Activated gamma-delta T cell treated with Interleukin-2 at 50 U/mL for 16 hours (primary cell): ENCODE measurements at places on chromosomes 11 and 22.

- no peak for DNase-seq
Observed at GRCh38 chr11:28123151-28123581, 15.0 kb downstream of the METTL15 start.

DNA sequence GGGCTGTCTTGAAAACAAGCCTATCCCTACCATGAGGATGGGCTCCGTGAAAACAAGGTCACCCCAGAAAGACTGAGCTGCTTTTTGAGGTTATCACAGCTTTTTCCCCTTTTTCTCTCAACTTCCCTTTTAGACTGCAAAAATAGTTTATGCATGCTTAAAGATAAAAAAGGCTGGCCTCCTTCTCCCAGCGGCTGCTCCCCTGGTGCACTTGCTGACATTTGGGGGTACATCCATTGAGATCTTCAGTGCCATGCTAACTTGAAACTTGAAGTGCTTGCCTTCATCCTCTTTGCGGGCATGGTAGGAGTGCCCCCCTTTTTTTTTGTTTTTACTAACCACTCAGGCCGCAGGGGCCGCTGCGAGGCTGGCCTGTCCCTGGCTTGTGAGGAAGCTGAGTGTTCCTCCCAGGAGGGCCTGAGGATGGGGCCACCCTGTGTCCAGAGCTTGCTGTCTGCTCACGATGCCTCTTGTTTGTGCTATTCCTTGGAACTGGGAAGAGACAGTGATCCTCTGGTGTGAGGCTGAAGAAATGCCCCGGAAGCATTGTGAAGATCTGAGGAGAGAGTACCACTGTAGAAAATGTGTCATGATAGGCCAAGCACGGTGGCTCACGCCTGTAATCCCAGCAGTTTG is 2.2 kb downstream of the TANGO2 start:
- DNase-seq = no peak

- no peak for DNase-seq
Observed at GRCh38 chr11:8839306-8839956, 71.6 kb upstream of the AKIP1 start.

GRCh38 chr11:128893578-128894285 is 2.6 kb downstream of the KCNJ5 start:
- DNase-seq = no peak

- DNase-seq = no peak
Observed at GRCh38 chr22:41382610-41383009, 868 bp downstream of the TEF start.

GRCh38 chr11:62775646-62776045 is 4.5 kb downstream of the TAF6L start:
- no peak for DNase-seq

DNA sequence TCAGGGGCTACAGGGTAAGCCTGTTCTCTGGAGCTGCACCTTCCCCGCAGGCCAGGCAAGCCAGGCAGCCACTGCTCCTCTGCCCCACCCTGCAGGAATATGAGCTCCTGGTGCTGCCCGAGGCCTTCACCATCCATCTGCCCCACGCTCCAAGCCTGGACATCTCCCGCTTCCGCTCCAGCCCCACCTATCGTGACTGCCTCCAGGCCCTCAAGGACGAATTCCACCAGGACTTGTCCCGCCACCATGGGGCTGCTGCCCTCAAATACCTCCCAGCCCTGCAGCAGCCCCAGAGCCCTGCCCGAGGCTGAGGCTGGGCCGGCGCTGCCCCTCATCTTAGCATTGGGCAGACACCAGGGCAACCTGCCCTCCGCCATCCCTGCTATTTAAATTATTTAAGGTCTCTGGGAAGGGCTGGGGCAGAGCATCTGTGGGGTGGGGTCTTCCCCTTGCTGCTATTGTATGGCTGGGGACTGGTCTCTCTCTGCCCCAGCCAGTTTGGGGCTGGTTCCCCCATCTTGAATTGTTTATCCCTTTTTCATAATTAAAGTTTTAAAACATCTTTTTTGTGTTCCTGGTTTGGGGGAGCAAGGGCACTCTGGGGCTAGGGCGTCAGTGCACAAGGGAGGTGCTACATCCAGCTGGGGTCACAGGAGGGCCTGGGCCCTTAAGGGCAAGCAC is 6.2 kb downstream of the LARGE2 start:
- DNase-seq = no peak

DNA sequence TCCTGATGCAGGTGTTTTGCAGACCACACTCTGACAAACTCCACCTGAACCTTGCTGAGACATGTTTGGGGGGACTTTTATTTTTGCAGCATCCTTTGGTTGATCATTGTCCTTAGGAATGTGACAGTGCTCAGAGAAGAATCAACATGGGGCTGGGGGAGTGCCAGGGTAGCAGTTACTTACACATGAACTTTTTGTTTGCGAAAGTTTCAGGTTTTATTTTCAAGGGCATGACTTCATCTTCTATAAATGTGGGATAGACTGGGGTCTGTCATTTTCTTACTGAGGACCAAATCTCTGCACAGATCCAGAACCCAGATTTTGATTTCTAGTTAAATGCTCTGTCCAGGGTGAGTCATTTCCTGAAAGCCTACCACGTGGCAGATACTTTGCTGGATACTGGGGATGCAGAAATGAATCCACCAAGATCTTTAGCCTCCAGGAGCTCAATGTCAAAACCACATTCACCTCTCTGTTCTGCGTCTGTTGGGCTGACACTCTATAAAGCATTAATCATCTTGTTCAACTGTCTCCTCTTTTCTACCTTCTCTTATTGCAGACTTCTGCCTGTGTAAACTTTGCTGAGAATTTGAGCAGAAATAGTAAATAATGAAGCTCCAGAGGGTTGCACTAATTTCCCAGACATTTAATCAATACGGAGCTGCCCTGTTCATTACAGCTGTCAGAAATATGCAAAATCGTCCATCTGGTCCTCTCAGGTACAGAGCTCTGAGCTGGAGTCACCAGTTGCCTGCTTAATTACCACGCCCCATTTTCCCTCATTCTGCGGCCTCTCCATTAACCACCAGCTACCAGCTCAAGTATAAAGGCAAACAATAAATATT is 387.9 kb downstream of the MIAT start:
- DNase-seq = no peak

GRCh38 chr22:40014667-40015248 is 20.0 kb downstream of the FAM83F start:
- DNase-seq = no peak

DNA sequence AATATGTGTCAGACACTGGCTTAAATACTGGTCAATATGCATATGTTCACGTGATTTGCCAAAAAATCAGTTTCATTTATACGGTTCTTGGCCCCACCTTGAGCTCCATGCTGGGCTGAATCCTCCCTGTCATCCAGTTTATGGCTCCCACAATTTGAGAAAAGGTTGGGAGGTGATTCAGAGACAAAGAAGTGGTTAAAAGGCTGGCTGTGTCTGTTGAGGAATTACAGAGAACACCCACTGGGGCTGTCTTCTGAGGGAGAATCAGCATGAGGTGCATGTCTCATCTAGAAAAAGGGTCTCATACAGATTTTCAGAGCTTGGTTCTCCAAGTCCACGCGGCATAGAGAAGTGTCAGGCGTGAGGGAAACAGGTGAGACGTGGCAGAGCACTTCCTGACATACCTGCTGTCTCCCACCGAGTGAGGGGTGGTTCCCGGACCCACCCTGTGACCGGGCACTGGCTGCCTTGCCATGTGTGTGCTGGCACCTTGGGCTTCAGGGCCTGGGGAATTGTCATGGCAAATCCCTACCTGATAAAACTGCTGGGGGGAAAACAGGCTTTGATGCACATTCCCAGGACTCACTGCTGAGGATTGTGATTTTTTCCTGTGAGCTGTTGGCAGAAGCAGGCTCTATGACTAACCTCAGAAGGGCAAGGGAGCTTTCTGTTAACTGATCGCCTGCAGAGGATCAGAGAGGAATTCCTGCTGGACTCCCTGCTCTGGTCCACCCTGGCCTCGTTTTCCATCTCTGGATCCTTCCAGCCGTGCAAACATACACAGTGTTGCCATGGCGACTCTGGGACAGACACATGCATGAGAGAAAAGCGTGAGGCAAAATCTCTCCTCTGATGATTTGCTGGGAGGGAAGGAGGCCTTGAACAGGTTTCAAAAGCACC is 223.6 kb downstream of the ADAMTS15 start:
- no peak for DNase-seq

- DNase-seq = no peak
Observed at GRCh38 chr11:120028181-120028896, 109.6 kb downstream of the TRIM29 start.
